ENCODE measurements at places on chromosomes 16 and 17.

GRCh38 chr17:323721-324571 is 28.7 kb downstream of the RPH3AL start:
- H3K4me3 ChIP-seq, result no peak overlapping the region
- no peak for DNase-seq
- H3K27me3 ChIP-seq, result no peaks in the 10 kb centered on the region
- no peaks in the 10 kb centered on the region for H3K4me1 ChIP-seq
- no peak overlapping the region for H3K27ac ChIP-seq

DNA sequence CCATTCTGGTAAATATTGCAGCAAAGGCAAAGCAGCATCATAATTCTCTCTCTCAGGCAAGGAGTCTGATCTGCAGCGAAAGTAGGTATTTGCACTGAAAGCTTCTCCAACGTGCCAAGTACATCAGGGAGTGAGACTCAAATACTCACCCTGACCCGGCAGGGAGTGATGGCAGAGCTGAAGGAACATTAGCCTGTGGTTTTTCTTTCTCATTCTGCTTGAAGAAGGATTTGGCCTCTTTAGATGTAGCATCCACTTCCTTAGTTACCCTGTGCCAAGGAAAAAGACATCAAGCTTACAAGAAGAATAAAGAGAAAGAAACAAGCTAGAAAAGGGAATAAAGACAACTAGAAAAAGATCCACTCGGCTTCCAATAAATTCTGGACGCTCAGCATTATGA is 38.4 kb downstream of the CFDP1 start:
- no peak overlapping the region for H3K4me3 ChIP-seq
- no peak for DNase-seq
- H3K36me3 ChIP-seq, result peaks cover 43% of the 10 kb centered on the region
- H3K27me3 ChIP-seq, result no peaks in the 10 kb centered on the region
- peaks cover 1% of the 10 kb centered on the region for H3K4me1 ChIP-seq

GRCh38 chr17:8788998-8789397 is 10.2 kb downstream of the MFSD6L start:
- no peaks in the 10 kb centered on the region for H3K36me3 ChIP-seq
- H3K27ac ChIP-seq, result no peak overlapping the region
- no peak overlapping the region for H3K4me3 ChIP-seq
- H3K4me1 ChIP-seq, result no peaks in the 10 kb centered on the region
- DNase-seq, result no peak

- no peak overlapping the region for H3K27ac ChIP-seq
- no peak for DNase-seq
- no peaks in the 10 kb centered on the region for H3K4me1 ChIP-seq
- no peaks in the 10 kb centered on the region for H3K27me3 ChIP-seq
Observed at GRCh38 chr16:23107117-23107516, 42.1 kb downstream of the USP31 start.

Measured in effector memory CD8-positive, alpha-beta T cell (primary cell).